Stimulated activated CD4-positive, alpha-beta T cell treated with anti-CD3 and anti-CD28 coated beads, Interleukin-12 subunit alpha, Interleukin-12 subunit beta, amount 100 ng/mL, for 24 hours (primary cell): ENCODE measurements at places on chromosomes 2 and 18.

- DNase-seq = no peak
These were observed 130.7 kb downstream of the SOCS6 start for GRCh38 chr18:70419526-70419925.

DNA sequence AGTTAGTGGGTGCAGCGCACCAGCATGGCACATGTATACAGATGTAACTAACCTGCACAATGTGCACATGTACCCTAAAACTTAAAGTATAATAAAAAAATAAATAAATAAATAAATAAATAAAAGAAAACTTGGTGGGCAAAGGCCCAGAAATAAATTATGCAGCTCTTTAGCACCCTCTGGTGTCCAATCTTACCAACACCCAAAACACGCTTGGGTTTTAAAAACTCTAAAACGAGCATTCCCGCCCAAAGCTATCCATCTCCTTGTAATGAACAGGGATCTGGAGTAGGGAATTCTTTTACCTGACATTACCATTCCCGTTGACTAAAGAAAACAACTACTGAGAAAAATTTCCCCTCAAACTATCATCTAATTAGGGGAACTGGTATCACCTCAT lies 2005.9 kb upstream of the CELF4 start:
- no peak for DNase-seq

DNA sequence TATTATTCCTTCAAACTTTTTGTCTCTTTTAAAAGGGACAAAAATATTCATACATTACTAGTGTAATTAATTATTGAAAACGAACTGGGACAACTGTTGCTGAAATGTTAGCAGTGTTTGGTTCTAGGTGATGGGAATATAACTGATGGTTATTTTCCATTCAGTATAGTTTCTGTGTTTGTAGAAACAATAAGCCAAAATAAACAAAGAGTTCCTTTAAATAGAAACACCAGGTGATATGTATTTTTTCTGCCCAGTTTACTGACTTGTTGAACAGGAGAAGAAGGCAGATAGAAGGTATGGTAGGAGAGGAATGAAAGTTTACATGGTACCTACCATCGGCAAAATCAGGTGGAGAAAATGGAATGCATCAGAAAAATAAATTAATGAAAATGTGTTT lies 74.2 kb downstream of the LYPD6B start:
- DNase-seq = no peak

DNA sequence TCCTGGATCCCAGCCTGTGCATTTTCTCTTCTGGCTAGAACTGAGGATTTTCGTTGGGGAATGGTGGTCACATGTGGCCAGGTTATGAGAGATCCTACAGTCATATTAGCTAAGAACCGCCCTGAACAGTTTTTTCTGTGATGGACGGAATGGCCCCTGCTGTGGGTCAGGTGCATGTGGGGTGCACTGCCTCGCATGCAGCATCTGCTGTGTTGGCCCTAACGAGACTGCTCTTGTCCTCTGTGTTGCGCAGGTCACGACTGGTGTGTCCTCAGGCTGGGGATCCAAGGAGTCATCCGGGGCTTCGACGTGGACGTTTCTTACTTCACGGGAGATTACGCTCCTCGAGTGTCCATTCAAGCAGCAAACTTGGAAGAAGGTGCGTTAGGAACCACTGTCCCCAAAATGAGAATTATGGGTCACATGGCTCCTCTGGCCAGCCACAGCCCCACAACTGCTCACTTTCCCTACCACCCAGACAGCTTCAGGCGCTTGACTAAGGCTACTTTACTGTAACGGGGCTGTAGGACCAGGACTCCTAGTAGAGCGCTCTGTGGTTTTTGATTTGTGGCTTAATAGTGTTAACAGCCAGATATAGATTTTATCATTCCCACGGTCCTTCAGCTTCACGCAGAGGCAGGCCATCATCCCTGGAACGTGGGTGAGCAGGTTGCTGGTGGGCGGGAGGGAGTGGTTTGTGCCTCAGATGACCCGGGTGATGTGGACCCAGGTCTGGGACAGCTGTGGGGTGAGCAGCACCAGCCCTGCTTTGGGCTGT lies 21.8 kb downstream of the ALLC start:
- DNase-seq = no peak

DNA sequence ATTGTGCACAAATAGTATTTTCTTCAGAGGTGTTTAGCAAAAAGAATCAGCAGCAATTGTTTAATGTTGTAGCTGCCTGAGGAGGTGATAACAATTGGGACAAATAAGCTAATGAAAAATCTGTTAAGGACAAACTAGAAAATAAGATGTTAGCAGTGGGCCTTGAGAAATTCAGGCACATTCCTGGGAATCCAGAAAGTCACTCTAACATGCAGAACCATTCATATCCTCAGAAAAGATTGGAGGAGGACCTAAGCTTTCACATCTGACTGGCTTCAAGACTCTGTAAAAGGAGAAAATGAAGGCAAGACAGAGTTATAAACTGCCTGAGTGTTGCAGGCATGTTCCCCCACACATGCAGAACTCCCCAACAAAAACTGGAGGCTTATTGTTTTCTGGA lies 353.5 kb upstream of the RGPD4 start:
- DNase-seq = no peak
